ENCODE measurements at places on chromosomes 11 and 22.
A peak's percentile ranks its signal among the peaks of the same experiment; 100 is the strongest.

DNA sequence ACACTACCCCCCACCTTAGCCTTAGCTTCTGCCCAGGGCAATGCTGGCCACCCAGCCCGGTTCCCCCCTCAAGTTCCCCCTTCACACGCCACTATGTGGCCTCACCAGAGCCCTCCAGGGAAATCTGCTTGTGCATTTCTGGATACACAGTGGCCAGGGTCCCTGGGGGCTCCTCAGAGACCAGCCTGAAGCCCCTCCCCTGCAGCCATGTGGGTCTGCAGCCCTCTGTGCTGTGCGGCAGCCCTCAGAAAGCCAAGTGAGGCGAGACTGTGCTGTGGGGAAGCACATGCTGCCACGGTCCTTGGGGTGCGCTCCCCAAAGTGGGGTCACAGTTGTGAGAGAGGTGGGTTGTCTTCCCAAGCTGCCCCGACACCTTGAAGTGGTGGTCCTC, 2.1 kb upstream of the PLXNB2 start:
- no peak for DNase-seq

DNA sequence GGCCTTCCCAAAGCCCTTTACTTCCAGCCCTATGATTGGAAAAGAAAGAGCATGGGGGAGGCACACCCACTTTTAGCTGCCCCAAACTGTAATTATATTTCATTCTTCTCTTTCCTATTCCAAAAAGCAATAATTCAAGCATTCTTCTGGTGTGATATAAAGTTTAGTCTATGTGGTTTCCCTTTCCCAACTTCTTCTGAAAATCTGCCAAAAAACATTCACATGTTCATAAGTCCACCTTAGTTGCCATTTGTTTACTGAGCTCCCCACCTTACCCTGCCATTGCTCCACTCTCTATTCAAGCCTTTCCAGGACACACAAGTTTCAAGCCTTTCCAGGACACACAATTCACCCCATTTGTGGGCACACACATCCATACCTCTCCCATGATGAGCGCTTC, 111.6 kb upstream of the BMAL1 start:
- no peak for DNase-seq

DNA sequence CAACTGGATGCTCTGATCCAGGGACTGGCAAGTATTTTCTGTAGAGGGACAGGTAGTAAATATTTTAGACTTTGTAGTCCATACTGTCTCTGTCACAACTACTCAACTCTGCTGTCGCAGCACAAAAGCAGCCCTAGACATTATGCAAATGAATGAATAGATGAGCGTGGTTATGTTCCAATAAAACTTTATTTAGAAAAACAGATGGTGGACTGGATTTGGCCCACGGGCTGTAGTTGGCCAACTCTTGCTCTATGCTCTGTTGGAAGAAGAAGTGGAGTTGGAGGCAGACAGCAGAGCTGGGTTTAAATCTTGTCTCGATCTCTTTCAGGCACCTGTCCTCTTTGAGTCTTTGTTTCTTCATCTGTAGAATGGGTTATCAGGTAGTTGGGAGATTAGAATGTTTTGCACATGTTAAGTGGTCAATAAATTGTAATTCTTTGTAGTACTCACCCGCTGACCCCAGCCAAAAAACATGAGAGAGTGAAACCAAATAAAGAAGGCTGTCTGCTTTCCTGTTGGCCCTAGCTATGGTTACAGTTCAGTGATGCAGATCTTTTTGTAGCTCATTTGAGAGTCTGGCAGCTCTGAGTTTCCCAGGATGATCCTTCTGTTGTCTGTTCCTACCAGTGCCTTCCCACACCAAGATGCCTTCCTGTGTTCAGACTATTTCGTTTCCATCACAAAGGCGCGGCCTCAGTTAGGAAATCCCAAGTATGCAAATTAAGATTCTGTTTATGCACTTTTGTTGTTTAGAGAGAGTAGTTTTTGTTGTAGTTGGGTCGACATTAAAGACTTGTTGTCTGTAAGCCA, 198.1 kb upstream of the SEZ6L start:
- no peak for DNase-seq

DNA sequence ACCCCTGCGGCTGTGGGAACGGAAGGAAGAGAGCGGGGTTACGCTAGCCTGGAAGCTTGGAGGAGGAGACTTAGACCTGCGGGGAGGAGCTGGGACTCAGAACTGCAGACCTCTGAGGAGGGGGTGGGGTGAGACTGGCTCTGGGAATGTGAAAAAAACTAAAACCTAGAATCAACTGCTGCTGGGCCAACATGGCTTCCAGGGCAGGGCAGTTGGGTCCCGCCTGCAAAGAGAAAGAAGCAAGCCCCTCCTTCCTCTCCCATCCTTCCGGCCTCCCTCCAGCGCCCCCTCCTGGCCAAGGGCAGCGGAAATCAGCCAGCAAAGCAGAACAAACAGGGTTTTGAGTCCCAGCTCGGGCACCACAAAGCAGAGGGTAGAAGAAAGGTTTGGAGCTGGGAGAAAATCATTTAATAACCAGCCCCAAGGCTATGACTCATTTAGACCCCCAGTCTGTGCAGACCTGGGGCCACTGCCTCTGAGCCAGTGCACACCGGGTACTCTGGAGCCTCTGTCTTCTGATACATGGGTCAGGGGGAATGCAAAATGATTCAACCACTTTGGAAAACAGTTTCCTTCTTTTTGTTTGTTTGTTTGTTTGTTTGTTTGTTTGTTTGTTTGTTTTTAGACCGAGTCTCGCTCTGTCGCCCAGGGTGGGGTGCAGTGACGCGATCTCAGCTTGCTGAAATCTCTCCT, 7.3 kb upstream of the NCF4 start:
- DNase-seq: peak; percentile 72

DNA sequence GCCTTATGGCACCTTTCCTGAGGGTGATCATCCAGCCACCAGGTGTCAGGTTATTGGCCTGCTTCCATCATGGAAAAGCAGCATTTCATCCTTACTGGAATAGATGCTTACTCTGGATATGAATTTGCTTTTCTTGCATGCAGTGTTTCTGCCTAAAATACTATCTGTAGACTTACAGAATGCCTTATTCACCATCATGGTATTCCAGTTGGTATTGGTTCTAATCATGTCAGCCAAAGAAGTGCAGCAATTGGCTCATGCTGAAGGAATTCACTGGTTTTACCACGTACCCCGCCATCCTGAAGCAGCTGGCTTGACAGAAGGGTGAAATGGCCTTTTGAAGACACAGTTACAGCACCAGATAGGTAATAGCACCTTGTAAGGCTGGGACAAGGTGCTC, 194.2 kb downstream of the AASDHPPT start:
- DNase-seq: no peak

Measured in stimulated activated CD8-positive, alpha-beta memory T cell treated with anti-CD3 and anti-CD28 coated beads, Interleukin-2, amount 100 ng/mL, for 1 hour (primary cell).